ENCODE measurements at places on chromosomes 6 and 20.

DNA sequence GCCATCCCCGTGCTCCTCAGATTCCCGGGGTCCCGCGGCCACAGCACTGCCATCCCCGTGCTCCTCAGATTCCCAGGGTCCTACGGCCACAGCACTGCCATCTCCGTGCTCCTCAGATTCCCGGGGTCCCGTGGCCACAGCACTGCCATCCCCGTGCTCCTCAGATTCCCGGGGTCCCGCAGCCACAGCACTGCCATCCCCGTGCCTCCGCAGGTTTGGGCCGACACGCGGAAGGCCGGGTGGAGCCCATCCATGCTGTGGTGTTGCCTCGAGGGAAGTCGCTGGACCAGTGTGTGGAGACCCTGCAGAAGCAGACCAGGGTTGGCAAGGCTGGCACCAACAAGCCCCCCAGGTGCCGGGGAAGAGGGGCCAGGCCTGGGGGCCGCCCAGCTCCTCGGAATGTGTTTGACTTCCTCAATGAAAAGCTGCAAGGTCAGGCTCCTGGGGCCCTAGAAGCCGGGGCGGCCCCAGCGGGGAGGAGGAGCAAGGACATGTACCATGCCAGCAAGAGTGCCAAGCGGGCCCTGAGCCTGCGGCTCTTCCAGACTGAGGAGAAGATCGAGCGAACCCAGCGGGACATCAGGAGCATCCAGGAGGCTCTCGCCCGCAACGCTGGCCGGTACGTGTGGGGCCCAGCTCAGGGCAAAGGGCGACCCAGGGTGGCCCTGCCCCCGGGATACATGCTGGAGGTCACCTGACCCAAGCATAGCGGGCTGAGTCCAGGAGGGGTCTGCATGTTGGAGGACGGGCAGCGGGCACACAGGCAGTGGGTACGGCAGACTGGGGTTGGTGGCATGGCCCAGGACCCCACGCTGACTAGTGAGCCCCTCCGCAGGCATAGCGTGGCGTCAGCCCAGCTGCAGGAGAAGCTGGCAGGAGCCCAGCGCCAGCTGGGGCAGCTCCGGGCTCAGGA lies 1.3 kb upstream of the LIME1 start:
- DNase-seq = no peak

DNA sequence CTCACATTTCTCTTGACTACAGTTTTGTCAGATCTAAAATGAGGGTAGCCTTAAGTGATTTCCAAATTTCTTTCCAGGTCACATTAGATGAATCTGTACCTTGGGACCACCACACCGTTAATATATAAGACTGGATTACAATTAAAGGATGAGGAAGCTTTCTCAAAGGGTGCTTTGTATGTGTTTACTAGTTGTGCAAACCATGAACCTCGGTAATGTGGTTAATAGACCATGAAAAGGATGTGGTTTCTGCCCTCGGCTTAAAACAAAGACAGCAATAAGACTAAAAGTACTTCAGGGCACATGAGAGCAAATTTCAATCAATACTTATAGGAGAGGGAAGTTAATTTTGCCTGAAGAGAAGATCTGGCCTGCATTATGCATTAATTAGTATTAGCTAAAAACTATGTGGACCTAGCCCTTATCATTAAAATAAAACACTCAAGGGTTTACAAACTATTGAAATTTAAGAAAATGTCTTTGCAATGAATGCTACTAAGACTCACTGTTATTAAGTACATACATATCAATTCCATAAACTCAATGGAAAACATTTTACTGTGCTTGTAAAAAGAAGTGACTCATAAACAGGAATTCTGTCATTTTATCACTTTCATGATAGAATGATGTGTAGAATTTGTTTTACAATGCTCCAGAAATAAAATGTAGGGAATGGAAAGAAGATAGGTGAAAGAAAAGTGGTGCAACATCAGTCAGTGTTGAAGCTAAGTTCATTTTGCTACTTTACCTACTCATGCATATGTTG lies 936 bp upstream of the TMX4 start:
- DNase-seq = no peak

DNA sequence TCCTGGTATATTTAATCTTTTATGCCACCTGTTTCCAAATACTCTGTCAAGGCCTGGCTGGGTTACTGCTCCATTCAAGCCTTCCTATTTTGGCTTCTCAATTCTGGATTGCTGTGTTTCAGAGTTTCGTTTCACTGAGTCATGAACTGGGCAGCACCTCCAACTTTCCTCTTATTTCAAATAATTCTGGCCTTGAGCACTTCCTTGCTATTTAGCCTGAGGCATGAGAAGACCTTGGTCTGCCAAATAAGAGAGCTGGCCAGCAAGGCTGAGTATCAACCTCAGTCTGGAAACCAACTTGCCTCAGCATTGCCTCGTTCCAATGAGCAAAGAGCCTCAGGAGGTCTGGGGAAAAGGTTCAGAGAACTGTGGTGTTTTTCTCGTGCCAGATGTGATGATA lies 66.6 kb downstream of the TNFAIP3 start:
- no peak for DNase-seq

DNA sequence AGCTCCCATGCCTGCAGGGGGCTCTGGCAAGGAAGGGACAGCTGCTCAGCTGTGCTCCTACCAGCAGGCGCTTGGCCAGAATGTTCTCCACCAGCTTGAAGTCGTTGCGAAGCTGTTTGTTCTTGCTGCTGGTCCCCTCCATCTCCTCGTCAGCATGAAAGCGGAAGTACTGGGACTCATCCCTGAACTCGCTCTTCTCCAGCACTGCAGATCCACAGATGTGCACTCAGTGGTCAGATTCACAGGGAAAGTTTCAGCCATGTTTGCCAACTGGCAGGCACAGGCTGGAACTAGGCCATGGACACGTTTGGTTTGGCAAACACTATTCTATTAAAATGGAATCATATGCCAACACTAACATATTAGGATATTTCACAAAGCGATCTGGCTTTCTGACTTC lies 167.9 kb downstream of the PREX1 start:
- DNase-seq = no peak

- no peak for DNase-seq
These were observed 26.4 kb downstream of the PNPLA1 start for GRCh38 chr6:36296240-36296639.

DNA sequence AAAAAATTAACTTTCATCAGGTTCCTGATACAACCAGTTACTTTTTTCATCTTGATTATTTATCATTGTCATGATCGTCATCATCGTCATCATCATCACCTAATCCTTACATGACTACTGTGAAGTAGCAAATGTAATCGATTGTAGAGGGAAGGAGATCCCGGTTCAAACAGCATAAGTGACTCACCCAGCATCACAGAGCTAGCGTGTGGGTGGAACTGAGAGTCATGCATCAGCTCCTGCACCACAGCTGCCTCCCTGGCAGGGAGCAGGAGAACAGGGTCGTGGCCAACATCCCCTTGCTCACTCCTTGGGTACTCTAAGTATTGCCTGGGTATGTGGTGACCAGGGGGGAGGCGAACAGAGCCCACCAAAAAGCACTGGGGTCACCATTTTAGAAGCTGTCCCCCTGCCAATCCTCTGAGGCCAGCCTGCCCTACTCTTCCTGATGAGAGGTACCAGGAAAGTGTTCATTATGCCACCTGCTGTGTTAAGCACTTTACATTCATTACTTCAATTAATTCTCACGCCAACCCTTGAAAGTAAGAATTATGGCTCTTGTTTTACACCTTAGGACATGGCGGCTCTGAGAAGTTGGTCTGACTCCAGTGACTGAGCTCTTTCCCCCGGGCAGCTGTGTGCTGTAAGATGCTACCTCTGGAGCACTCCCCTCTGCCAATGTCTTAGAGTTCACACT lies 425.2 kb downstream of the CD83 start:
- DNase-seq = peak; percentile 74

- DNase-seq = peak; percentile 8
These were observed 27.4 kb downstream of the KCNQ5 start for GRCh38 chr6:72649032-72649984.

GRCh38 chr6:21494505-21494904 lies 99.0 kb upstream of the SOX4 start:
- no peak for DNase-seq

DNA sequence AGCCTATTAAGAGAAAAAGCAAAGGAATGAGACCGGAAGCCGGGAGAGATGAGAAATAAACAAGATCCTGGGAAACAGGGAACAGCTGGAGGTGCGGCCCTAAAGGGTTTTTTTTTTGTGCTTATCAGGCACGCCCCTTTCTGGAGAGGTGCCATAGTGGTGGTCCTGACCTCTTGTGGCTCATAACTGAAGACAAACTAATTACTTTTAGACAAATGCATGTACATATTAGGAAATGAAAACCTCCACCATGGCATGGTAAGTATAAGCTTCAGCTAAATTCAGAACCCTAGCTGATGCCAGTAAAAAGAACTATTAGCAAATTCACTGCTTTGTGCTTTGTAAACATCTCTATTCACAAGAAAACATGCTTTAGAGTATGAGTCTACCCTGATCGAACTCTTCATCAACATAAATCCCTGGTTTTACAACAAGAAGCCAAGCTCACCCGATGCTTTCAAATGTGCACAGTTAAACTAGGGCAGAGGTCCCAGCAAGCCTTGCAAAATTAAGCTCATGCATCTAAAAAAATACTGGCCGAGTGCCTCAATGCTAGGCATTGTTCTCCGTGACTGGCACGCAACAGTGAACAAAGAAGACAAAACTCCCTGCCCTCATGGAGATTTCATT lies 96.4 kb upstream of the MRPS10 start:
- no peak for DNase-seq

DNA sequence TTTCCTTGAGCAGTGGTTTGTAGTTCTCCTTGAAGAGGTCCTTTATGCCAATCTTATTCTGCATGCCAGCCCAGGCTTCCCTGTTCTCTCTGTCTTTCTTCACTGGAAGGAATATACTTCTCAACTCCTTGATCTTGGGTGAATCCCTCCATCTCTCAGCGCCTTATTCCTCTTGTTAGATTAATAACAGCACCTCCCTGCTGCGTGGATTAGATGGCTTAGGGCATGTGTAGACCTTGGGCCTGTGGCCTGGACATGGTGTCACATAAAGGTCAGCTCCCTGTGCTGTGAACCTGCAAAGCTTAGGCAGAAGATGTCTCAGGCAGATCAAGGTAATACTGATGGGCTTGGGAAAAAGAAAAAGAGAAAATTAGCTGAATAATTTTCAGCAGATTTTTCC lies 18.3 kb downstream of the ZNF831 start:
- DNase-seq = no peak

GRCh38 chr20:62390317-62391164 lies 3.6 kb downstream of the RPS21 start:
- no peak for DNase-seq

DNA sequence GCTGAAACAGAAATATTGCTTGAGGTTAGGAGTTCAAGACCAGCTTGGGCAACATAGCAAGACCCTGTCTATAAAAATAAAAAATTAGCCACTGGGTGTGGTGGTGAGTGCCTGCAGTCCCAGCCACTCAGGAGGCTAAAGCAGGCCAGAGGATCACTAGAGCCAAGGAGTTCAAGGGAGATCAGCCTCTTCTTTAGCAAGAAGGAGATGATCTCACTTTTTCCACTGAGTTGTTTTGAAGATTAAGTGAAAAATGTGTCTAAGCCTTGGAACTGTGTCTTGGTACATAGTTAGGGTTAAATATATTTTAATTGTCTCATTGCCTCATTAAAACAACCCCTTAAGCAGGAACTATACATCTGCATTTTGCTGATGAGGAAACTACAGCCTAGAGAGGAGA lies 279.0 kb upstream of the ZFP64 start:
- DNase-seq = no peak

GRCh38 chr20:59518881-59519706 lies 85.2 kb upstream of the PHACTR3 start:
- DNase-seq = no peak
